Ecto neural progenitor cell (in vitro differentiated cells): ENCODE measurements at places on chromosomes 6 and 20.

DNA sequence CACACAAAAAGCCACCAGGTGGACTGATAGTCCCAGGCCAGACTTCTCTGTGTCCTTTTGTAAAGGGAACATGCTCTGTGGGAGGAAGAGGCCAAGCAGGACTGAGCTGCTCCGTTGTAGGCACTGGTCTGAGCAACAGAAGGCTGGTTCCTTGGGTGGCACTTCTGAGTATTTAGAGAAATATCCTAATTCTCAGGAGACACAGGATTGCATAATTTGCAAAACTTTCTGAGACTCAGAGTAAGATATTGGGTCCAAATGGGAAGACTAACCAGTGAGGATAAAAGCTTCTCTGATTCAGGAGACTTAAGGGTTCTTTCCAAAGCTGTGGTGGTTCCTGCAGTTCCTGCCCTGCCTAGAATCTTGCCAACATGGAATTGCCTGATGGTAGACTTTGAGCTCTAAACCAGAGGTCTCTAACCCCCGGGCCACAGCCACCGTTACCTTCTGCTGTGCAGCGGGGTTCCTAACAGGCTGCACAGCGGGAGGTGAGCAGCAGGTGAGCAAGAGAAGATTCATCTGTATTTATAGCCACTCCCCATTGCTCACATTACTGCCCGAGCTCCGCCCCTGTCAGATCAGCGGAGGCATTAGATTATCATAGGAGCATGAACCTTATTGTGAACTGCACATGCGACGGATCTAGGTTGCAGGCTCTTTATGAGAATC lies 107.0 kb downstream of the OLIG3 start:
- no peak for DNase-seq

- DNase-seq = no peak
These were observed 25.3 kb upstream of the CTAGE9 start for GRCh38 chr6:131736003-131736596.

- DNase-seq = no peak
These were observed 138.6 kb downstream of the SLC23A2 start for GRCh38 chr20:4862661-4863060.

- DNase-seq = peak; percentile 59
These were observed 45.3 kb downstream of the B4GALT5 start for GRCh38 chr20:49668181-49668877.

GRCh38 chr6:97813889-97814567 lies 531.0 kb upstream of the MMS22L start:
- DNase-seq = no peak

GRCh38 chr6:127494240-127494767 lies 24.8 kb downstream of the MTCL3 start:
- no peak for DNase-seq

GRCh38 chr6:49606721-49607390 lies 29.8 kb downstream of the RHAG start:
- no peak for DNase-seq

GRCh38 chr6:170355661-170356060 lies 49.1 kb downstream of the FAM120B start:
- DNase-seq = no peak

GRCh38 chr6:35757456-35758123 lies 18.8 kb upstream of the CLPSL2 start:
- peak; percentile 65 for DNase-seq

- no peak for DNase-seq
These were observed 76.7 kb downstream of the FOXC1 start for GRCh38 chr6:1686117-1687098.

- no peak for DNase-seq
These were observed 44.8 kb downstream of the UBE2V1 start for GRCh38 chr20:50068041-50068651.

GRCh38 chr6:51989789-51990188 lies 97.6 kb downstream of the PKHD1 start:
- no peak for DNase-seq

DNA sequence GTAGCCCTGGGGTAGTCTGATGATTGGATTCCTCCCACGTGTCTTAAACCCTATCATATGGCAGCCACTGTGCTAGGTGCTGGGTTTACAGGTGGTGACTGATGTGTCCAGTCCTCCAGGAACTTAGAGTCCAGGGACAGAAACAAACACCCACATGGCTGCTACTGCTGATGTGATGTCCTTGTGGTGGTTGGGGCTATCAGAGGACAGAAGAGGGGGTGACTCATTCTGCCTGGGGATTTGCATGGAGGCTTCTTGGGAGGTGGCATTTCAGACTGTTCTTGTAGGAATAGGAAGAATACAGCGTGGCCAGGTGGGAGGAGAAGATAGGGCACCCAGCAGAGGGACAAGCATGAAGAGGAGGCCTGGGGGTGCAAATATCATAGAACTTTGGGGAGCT lies 9.8 kb downstream of the RAET1G start:
- no peak for DNase-seq

DNA sequence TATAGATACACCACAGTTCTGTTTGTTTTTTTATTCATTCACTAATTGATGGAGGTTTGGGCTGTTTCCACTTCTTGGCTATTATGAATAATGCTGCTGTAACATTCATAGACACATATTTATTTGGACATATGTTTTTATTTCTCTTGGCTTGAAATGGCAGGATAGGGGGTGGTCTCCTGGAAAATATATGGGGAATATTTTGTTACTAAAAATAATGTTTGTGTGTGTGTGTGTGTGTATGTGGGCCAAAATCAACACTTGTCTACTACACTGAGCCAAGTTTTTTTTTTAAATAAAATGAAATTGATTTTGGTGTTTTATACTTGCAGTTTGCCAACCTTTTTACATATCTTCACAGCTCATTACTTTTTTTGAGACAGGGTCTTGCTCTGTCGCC lies 264.4 kb upstream of the SULF2 start:
- DNase-seq = no peak

- DNase-seq = no peak
These were observed 131.4 kb upstream of the SLC2A12 start for GRCh38 chr6:134183844-134184243.

- DNase-seq = no peak
These were observed 100.4 kb downstream of the TOX2 start for GRCh38 chr20:44014807-44015732.

- no peak for DNase-seq
These were observed 53.5 kb downstream of the RREB1 start for GRCh38 chr6:7161253-7161623.

GRCh38 chr6:28618898-28619555 lies 93.3 kb downstream of the GPX5 start:
- no peak for DNase-seq

DNA sequence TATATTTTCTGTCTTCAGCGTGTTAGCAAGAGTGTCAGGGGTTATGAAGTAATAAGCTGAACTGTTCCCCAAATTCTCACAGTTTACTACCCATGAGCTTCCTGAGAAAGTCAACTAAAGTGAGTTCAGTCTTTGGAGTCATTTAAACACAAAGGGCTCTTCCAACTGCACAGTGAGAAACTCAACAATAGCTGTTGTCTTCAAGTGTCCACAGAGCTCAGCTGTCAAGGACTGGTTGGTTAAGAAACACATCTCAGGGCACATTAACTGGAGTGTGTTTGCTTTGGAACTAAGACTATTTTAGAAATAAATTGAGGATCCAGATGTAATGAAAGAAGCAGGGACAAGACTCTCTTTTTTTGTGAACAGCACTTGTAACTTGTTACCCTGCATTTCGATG lies 241.4 kb upstream of the SOX4 start:
- DNase-seq = no peak

- DNase-seq = no peak
These were observed 195.5 kb downstream of the EPM2A start for GRCh38 chr6:145539831-145540230.

DNA sequence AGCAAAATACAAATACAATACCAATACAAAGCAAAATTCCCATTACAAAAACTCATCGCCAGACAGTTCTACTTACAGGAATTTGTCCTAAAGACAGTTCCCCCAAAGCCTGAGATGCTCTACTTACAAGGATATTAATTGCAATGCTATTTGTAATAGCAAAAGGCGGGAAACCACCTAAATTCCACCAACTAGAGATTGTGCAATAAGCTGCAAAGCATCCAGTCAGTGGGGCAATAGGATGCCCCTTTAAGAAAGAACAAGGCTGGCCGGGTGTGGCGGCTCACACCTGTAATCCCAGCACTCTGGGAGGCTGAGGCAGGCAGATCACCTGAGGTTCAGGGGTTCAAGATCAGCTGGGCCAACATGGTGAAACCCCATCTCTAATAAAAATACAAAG lies 39.1 kb downstream of the FAM209B start:
- no peak for DNase-seq

- no peak for DNase-seq
These were observed 118.8 kb upstream of the KCNK16 start for GRCh38 chr6:39441301-39441700.

DNA sequence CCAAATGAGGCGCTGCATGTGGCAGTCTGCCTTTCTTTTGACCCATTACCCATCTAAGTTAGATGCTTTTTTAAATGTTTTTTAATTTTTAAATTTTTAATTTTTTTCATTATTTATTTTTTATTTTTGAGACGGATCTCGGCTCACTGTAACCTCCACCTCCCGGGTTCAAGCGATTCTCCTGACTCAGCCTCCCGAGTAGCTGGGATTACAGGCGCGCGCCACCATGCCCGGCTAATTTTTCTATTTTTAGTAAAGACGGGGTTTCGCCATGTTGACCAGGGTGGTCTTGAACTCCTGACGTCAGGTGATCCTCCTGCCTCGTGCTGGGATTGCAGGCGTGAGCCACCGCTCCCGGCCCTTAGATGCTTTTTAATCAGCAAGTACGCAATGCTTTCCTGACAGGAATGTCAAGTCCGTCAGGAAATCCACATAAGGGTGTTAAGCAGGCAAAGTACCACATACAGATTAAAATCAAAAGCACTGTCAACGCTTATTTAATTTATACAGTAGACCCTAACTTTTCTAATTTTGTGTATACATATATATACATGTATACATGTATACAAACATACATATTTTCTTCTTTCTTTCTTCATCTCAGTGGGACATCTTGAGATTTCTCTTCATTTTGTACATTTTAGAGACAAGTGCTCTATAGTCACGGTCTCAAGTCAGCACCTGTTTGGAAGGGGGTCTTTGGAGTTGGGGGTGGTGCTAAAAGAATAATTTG lies 995 bp upstream of the GSTA4 start:
- no peak for DNase-seq
